T-cell (primary cell): ENCODE measurements at places on chromosomes 11 and 22.

DNA sequence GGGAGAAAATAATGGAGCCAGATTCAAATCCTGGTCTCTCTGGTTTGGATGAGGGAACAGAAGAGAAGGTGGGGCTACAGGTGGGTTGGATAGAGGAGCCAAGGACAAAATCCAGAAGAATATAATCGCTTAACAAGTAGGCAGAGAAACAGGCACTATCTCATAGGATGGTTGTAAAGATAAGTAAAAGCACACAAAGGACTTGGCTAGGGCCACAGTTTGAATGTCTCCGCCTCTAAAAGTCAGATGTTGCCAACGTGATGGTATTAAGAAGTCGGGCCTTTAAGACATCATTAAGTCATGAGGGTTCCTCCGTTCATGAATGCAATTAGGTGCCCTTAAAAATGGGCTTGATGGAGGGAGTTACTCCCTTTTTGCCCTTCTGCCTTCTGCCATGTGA lies 42.8 kb downstream of the SIK3 start:
- DNase-seq: no peak

DNA sequence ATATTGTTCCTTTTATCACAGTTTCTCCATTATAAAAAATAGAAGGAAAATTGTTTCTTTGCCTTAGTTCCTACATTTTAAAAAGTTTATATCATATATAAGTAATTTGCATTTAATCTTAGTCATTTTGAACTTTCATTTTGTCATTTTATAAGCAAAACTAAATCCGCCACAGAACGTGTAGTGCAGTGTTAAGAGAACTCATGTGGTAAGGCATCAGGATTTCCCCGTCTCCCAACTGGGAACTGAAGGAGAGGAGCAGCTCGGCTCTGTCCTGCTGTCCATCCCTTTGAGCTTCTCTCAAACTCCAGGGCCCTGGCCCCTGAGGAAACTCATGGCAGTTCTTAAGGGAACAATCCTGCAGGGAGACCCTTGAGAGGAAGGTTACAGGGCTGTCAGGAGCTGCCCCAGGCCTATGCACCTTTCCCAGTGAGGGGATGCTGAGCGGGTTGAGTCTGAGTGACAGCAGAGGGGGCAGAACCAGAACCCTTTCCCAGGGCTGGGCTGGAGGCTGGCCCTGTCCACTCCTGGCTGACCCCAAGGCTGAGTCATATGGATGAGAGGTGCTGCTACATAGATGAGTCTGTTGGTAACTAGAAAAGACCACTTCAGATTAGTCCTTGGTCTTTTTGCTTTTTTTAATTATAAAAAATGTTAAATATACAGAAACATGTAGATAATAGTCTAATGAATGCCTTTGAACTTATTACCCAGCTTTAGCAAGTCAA lies 333.1 kb downstream of the TBC1D22A start:
- no peak for DNase-seq

- DNase-seq: no peak
Measured at GRCh38 chr11:114082767-114083181, 23.3 kb downstream of the ZBTB16 start.

DNA sequence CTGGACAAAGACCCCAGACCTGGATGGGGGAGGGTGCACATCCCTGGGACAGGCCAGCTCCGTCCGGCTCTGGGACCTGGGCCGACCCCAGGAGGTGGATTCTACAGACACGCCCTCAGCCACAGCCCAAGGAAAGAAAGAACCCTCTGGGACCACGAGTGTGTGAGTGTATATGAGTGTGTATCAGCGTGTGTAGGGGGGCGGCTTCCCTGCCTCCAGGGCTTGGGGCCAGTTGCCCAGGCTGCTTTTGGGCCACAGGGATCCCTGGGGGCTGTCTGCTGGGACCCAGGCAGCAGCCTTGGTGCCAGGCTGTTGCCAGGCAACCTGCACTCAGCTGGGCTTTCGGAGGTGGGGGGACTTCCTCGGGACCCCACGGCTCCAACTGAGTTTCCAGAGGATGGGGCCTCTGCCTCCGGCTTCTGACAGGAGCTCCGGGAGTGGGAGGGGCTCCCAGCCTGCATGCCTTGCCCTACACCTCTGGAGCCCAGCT lies 8.9 kb downstream of the DUSP8 start:
- DNase-seq: no peak

GRCh38 chr11:108144615-108145014 lies 23.2 kb downstream of the ACAT1 start:
- no peak for DNase-seq

DNA sequence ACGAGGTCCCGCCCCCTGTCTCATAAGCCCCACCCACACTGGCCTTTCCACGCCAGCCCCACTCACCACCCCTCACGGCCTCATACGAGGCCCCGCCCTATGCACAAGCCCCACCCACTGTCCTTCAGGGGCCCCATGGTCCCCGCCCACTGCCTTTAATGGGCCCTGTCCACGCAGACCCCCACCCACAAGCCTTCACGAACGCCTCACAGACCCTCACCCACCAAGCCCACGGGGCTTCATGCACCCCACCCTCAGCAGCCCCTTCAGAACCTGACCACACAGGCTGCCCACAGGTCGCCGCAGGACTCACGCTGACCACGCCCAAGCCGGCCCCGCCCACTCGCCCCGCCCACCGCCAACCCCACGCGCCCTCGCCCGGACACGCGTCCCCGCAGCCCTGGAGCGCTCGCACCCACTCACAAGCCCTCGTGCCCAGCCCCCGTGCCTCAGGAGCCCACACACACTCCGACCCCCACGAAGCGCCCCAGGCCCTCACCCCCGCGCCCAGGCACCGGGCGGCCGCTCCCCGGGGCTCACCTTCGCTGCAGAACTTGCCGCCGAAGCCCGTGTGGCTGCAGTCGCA lies 10.5 kb downstream of the NRXN2 start:
- no peak for DNase-seq

DNA sequence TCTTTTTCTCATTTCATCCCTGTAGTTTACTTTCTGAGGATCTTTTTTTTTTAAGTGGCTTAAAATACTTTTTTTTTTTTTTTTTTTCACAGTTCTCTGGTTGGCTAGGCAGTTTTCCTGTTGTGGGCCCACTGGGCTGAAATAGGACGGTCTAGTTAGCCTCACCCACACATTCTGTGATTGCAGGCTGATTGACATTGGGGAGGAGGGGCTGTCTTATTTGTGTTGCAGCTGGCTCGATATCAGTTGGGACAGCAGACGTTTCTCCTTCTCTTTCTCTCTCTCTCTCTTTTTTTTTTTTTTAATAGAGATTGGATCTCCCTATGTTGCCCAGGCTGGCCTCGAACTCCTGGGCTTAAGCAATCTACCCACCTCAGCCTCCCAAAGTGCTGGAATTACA lies 6.9 kb downstream of the BCR start:
- DNase-seq: no peak

DNA sequence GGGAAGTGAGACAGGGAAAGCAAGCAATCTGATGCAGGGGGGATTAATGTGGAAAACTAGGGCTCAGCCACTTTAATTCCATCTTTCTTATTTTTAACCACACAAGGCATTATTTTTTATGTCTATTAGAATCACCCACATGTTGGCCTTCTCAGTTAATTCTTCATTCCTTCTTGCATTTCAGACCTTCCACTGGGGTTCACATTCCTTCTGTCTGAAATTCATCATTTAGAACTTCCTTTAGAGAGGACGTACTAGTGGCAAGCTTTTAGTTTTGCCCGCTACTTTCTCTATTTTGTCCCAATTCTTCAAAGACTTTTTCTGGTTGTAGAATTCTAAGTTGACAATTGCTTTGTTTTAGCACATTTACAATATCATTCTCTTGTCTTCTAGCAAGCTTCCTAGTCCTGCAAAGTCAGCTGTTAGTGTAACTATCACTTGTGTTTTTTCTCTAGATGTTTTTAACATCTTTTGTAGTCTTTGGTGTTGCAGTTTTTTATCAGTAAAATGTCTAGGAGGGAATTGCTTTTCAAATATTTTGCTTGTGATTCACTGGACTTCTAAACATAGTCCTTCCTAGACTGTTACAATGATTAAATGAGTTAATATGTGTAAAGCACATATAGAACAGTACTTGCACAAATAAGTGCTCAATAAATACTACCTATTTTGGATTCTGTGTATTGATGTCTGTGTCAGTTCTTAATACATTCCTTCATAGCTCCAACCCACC lies 5.5 kb upstream of the NNMT start:
- no peak for DNase-seq

DNA sequence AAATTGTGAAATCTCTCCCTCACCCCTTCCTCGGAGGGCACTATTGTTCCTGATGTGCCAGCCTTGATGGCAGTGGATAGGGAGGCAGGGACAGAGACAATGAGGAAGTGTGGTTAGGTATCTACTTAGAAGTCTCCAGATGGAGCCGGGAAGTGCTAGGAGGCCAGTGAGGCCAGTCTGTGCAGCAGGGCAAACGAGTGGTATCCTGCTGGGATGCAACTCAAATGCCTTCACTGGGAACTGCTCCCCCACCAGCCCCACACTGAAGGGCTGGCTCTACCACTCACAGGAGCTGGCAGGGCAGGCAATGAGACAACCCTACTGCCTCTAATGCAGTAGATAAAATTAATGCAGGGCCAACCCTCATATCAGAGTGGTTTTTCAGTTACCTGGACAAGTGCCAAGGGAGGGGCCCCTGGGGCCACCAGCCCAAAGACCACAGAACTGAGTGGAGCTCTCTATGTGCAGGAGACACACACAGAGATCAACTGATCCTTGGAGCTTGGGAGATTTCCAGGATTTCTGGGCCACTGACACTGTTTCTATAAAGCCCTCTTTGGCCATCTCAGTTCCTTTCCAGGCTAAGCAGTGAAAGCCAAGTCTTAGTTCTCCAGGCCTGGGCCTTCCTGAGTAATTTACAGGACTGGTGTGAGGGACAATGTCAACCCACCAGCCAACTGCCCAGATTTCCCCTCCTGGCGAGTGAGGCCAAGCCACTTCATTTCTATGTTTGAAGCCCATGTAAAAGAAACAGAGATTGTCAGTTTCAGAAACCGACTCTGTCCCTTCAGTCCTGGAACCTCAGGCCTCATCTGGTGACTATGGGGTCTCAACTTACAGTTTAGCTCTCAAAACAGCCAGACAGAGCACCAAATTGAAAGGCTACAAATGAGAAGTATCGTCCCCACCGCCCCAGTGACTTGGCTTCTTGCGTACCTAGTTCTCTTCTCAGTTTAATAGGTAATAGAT lies 4.1 kb downstream of the MIF start:
- no peak for DNase-seq

GRCh38 chr11:100855466-100856067 lies 168.5 kb downstream of the ARHGAP42 start:
- no peak for DNase-seq

GRCh38 chr11:73538381-73538872 lies 59.5 kb downstream of the FAM168A start:
- no peak for DNase-seq
